ENCODE measurements at places on chromosomes 6 and 20. TPM values are rescaled to one million over a fixed set of nuclear protein-coding genes. Genes with fewer than 3 reads are reported as not detected.
A peak's percentile ranks its signal among the peaks of the same experiment; 100 is the strongest.

The OGFRL1 gene
- total RNA-seq = 14.7 TPM

The BPI gene
- total RNA-seq = not detected

The CLIC5 gene
- total RNA-seq = 92.1 TPM

GRCh38 chr6:107313776-107314175 lies 145.6 kb downstream of the PDSS2 start:
- DNase-seq = no peak

DNA sequence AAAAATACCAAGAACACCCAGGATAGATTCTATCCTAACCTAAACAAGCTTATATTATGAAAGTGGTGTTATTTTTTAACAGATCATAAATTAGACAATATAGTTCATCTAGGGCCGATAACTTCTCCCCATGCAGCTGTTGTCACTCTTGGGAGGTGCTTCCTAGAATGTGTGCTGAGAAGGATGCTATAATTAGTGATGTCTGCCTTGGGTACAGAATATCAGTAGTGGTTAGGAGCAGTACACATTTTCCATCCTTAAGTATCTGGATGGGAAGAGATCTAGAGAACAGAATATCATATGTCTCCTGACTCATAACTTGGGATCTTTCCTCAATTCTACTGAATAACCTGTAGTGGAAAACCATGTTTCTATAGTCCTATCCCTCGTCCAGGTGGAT lies 214.5 kb downstream of the BCKDHB start:
- DNase-seq = no peak

The PRDM13 gene
- not detected for total RNA-seq

DNA sequence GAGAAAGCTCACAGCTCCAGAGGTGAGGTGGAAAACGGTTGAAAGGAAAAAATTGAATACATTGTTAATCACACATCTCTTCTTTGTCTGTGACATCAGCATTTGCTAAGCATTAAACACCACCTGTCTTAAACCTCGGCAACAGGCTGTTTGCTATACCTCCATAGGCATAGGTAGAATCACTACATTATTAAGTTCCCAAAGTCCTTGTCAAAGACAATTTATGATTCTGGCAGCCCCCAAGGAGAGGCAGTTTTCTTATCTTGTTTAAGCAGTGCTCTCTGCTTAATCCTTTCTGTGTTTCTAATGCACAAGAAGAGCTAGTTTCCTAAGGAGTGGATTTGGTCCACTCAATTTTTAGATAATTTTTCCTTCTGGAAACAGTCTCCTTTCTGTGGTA lies 249.7 kb downstream of the NKAIN2 start:
- DNase-seq = no peak

The SPATA25 gene
- total RNA-seq = 1.6 TPM

GRCh38 chr20:6235510-6235909 lies 112.7 kb upstream of the FERMT1 start:
- DNase-seq = no peak

The NT5E gene
- total RNA-seq = 13.5 TPM

The PPIL4 gene
- 23.3 TPM for total RNA-seq

GRCh38 chr6:41451515-41452163 lies 94.5 kb upstream of the FOXP4 start:
- DNase-seq = peak; percentile 33

- DNase-seq = no peak
These were observed 30.7 kb downstream of the GFRA4 start for GRCh38 chr20:3632311-3633004.

The NDUFAF5 gene
- 67.6 TPM for total RNA-seq

The TRIM31 gene
- not detected for total RNA-seq

DNA sequence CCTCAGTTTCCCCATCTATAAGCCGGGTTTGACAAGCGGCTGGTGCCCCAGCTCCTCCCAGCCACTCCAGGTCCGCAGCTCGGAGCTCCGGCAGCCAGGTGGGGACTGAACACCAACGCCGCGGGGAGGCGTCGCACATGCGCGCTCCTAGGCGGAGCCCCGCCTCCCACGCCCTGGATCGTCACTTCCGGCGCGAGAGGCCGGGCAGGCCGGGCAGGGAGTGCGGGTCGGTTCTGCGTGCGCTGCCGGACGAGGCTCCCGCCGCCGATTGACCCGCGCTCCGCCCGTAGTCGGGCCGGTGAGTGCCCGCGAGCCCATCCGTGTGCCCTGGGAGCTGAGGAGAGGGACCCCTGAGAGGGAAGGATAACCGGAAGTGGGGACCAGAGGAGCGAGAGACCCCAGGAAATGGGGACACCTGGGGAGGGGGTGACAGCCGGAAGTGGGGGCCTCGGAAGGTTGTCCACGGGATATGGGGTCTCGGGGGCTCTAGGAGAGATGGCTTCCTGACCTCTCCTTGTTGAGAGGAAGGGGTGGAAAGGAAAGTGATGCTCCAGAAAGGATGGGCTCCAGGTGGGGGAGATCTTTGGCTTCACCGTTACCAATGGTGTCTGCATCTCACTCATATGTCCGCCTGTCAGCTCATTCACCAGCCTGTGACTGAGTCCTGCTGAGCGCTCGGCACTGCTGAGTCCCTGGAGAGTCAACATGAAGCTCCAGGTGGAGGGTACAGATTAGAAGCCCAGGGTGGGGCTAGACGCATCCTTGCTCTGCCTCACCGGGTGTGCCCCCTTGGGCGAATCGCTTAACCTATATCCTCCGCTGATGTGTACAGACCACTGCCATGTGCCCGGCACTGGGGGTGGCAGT lies at the start of gene TTPAL:
Gene TTPAL, plus strand, starts transcription at position 181 of the 867 bp plus-strand sequence. CDS start 4,126 bp downstream, outside the sequence.
- peak; percentile 92 for DNase-seq

The KCNK16 gene
- not detected for total RNA-seq

- DNase-seq = no peak
These were observed 581.8 kb downstream of the CD109 start for GRCh38 chr6:74277777-74278186.

- no peak for DNase-seq
These were observed 425.3 kb upstream of the NOX3 start for GRCh38 chr6:155880900-155881299.

DNA sequence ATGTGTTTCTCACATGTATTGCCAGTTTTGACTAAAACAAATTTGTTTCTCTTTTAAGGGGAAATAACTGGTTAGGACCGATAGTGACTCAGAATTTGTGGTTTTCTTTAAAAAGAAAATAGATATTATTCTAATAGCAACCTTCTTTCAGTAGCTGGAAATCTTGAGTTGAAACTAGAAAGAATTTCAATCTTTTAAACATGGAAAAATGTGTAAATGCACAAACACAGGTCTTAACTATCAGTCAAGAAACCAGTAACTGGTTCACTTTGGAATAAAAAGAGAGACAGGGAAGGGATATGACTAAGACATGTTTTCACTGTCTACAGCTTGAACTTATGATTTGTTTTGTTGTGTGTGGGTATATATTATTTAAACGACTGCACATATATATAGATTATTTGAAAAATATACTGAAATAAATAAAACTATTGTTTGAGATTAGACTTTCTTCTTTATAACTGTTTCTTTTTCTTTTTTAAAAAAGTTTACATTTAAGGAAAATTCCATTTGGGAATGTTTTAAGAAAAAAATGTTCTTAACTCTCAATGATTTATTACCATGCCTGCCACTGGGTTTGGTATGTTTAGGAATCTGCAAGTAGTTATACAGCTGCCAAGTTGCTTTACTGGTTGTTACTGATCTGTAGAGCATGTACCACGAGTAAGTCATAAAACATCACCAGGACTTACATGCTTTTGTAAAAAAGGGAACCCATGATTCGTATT lies 753.3 kb upstream of the MARCKS start:
- no peak for DNase-seq

GRCh38 chr6:154767003-154767723 lies 33.9 kb downstream of the SCAF8 start:
- no peak for DNase-seq

Data from left cardiac atrium (tissue), 4 donors.